Pulmonary artery endothelial cell (primary cell): ENCODE measurements at places on chromosomes 13 and 19. TPM values are rescaled to one million over a fixed set of nuclear protein-coding genes. Genes with fewer than 3 reads are reported as not detected.

The CNOT3 gene
- 8.8 and 14.5 TPM in 2 replicates for total RNA-seq

The ZNF264 gene
- total RNA-seq: 24.9 and 38.9 TPM in 2 replicates

The LIPE gene
- 4.8 and 9.1 TPM in 2 replicates for total RNA-seq

The GJB6 gene
- total RNA-seq: not detected in 2 replicates

The USHBP1 gene
- total RNA-seq: 5.0 and 5.7 TPM in 2 replicates

The ZNF20 gene
- total RNA-seq: 2.7 and 3.7 TPM in 2 replicates

The F7 gene
- total RNA-seq: not detected in 2 replicates

The ZNF787 gene
- total RNA-seq: 36.5 and 39.2 TPM in 2 replicates

The DIRAS1 gene
- total RNA-seq: under 0.01 and 0.04 TPM in 2 replicates

The ZNF880 gene
- total RNA-seq: 14.3 and 16.9 TPM in 2 replicates

The CCNA1 gene
- total RNA-seq: 127 and 156 TPM in 2 replicates

The ERCC5 gene
- total RNA-seq: 35.9 and 48.1 TPM in 2 replicates

The NLRP5 gene
- total RNA-seq: not detected in 2 replicates

The ADPRHL1 gene
- 0.20 and 0.32 TPM in 2 replicates for total RNA-seq

The MAST1 gene
- total RNA-seq: 0.18 and 0.59 TPM in 2 replicates

The CD37 gene
- not detected in 2 replicates for total RNA-seq

The S1PR4 gene
- total RNA-seq: 0.21 and 0.33 TPM in 2 replicates

The CLEC4M gene
- total RNA-seq: 0.07 and 0.21 TPM in 2 replicates
